ENCODE measurements at places on chromosomes 5 and 9.

GRCh38 chr9:112029921-112030444, 133.4 kb downstream of the UGCG start:
- DNase-seq = no peak

- peak; percentile 32 for DNase-seq
Measured at GRCh38 chr5:96172436-96172835, 210.8 kb upstream of the ELL2 start.

DNA sequence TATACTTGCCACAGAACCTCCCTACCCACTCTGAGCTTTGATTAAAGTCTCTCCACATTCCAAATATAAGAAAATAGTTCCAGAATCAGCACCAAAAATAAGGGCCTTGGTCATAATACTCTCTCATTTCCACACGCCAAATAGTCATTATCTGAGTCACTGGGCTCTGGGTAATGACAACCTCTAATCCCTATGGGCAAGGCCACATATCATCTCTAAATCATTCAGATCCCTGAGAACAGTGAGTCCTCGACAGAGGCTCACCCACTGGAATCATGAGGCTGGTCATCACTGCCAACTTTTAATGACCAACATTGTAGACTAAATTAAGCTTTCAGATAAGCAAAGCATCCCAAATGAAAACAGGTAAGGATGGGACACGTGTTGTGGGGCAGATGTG, 28.1 kb downstream of the FAM114A2 start:
- peak; percentile 4 for DNase-seq

DNA sequence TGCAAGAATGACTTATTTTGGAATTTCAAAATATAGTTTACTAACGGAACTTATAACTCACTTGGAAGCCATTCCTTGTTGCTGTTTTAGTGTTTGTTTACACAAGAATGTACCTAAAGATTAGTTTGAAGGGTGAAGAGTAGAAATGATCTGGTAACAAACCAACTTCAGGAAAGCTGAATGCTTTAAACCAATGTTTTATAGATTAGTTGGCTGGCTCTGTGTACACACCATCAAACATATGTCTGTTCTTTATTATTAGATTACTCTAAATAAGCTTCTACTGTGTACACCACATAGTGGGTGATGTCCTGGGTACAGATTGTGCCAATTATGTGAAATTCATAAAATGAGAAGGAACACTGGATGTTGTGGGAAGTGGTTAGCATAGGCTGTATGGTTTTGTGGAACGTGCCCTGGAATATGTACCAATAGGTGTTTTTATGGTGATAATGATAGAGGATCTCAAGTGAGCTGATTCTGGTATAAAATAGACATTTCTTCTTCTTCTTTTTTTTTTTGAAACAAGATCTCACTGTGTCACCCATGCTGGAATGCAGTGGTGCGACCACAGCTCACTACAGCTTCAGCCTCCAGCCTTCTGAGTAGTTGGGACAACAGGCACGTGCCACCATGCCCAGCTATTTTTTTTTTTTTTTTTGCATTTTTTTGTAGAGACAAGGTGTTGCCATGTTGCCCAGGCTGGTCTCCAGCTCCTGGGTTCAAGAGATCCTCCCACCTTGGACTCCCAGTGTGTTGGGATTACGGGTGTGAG, 109.3 kb upstream of the DHFR start:
- DNase-seq = no peak

- no peak for DNase-seq
Measured at GRCh38 chr9:27572061-27572460, 1.2 kb downstream of the C9orf72 start.

DNA sequence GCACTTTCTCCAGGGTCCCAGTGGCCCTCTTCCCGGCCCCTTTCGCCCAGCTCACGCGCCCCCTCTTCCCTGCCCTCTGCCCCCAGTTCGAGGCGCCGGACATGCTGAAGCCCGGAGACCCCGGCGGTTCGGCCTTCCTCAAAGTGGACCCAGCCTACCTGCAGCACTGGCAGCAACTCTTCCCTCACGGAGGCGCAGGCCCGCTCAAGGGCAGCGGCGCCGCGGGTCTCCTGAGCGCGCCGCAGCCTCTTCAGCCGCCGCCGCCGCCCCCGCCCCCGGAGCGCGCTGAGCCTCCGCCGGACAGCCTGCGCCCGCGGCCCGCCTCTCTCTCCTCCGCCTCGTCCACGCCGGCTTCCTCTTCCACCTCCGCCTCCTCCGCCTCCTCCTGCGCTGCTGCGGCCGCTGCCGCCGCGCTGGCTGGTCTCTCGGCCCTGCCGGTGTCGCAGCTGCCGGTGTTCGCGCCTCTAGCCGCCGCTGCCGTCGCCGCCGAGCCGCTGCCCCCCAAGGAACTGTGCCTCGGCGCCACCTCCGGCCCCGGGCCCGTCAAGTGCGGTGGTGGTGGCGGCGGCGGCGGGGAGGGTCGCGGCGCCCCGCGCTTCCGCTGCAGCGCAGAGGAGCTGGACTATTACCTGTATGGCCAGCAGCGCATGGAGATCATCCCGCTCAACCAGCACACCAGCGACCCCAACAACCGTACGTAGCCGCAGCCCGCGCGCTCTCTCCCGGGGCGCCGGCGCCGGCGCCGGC, 1.0 kb downstream of the PRDM6 start:
- peak; percentile 53 for DNase-seq

DNA sequence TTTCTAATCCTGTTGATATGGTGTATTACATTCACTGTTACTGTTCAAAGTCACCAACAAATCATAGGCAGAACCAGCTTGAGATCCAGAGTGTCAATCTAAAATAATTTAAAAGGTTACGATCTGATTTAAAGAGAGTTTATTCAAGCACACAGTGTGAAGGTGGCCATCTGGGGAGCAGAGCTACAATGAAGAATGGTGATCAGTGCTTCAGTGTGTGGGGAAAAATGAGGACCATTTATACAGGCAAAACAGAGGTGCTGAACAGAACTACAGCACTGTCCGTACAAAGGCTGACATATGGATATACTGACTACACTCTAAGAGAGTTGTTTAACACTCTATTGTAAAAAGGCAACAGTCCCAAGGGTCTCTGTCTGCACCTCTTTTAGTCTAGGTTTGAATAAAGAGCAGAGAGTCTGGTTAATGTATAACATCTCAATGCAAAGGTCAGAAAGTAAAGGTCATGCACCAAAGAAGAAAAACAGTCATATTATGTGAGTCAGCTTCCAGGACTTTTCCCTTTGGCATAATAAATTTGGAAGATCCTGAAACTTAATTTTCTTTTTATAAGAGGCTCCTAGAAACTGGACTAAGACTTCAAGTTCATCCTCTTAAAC, 29.7 kb upstream of the TDRD7 start:
- DNase-seq = no peak

DNA sequence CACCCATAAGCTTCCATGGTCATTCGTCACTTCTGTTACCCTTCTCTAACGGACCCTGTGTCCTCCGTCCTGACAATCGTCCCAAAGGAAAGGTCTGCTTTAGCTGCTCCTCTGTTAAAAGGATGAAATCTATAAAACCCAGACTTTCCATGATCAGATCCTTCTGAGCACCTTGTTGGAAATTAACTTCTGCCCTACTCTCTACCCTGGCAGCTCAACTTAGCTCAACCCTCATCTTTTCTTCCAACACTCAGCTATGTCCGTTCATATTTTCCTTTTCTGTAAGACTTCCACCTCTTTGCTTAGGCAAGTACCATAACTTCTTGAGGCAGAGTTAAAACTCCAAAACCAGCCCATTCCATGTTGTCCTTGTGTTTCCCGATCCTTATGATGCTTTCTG, 205.4 kb downstream of the SPATA31A6 start:
- DNase-seq = peak; percentile 15

DNA sequence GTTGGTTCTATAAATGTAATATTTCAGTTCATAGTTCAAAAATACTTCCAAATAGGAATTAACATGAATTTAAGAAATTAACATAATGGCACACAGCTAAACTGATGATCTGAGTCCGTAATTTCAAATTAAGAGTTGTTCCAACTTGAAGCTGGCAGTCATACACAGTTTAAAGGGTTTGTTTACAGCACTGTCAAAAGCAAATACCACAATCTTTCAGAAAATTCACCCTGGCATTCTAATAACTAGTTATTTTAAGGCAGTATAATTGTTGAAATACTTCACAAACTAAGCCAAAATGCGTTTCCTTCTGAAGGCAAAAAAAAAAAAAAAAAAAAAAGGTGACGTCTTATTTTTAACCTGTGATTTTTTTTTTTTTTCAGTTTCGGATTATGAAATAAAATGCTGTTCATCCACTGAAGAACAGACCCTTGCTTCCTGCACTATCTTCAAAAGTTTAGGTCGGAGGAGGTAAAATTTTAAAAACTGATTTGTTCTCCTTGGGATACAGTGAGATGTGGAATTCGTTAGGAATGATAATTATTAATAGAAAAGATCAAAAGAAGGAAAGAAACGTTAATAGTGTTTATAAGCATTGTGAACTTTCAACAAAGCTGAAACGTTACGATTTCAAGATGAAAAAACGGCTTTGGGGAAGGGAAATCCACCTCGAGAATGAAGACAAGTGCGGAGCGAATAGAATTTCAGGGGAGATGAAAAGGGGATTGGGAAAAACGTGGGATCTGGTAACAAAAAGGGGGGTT, 850 bp downstream of the IL6ST start:
- no peak for DNase-seq

DNA sequence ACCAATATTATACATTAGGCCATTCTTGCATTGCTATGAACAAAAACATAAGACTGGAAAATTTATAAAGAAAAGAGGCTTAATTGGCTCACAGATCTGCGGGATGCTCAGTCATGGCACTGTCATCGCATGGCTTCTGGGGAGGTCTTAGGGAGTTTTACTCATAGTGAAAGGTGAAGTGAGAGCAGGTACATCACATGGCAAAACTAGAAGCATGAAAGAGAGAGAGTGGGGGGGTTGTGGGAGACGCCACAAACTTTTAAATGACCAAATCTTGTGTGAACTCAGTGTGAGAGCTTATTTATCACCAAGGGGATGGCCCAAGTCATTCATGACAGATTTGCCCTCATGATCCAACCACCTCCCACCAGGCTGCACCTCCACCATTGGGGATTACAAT, 398.3 kb upstream of the EDIL3 start:
- no peak for DNase-seq

DNA sequence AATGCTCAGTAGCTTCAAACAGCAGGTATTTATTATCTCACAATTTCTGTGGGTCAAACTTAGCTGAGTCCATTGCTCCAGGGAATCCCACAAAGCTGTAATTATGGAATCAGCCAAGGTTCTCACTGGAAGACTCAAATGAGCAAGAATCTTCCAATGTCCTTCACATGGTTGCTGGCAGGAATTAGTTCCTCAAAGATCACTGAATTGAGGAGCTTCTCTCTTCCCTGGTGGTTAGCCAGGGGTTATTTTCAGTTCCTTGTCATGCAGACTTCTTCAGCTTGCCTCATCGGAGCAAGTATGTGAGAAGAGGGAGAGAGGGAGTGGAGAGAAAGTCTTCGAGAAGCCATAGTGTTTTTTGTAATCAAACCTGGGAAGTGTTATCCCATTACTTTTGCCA, 2331.9 kb downstream of the MAT2B start:
- no peak for DNase-seq

- no peak for DNase-seq
Measured at GRCh38 chr5:171242521-171242920, 66.5 kb upstream of the TLX3 start.

GRCh38 chr5:105745111-105745510, 1925.6 kb downstream of the EFNA5 start:
- DNase-seq = no peak

GRCh38 chr9:120438836-120439546, 141.0 kb downstream of the CDK5RAP2 start:
- DNase-seq = no peak

- DNase-seq = no peak
Measured at GRCh38 chr5:54049144-54049543, 261.2 kb downstream of the ARL15 start.
